ENCODE measurements at places on chromosomes 2 and 18.
A peak's percentile ranks its signal among the peaks of the same experiment; 100 is the strongest.

DNA sequence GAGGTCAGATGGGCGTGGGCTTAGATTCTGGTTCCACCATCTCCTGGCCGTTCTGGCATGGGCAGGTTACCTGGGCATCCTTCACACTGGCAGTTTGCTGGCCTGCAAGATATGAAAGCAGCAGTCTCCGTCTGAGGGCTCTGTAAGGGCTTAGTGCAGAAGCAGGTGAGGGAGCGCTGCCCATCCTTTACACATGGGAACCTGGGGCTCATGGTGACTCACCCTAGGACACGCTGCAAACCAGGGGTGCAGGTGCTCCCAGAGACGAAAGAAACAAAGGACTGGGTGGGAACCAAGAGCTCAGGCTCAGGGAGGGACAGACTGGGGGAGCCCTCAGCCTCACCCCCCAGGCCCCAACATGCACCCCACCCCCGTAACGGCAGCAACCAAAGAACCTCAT lies 10.7 kb upstream of the ID2 start:
- no peak for DNase-seq

- no peak for DNase-seq
Observed at GRCh38 chr2:235064976-235065375, 113.2 kb downstream of the SH3BP4 start.

- DNase-seq = no peak
Observed at GRCh38 chr18:12092398-12093229, 1.0 kb upstream of the ANKRD62 start.

- no peak for DNase-seq
Observed at GRCh38 chr18:37783771-37784170, 218.2 kb upstream of the CELF4 start.

GRCh38 chr18:56615738-56616520 lies 22.5 kb downstream of the TXNL1 start:
- no peak for DNase-seq

DNA sequence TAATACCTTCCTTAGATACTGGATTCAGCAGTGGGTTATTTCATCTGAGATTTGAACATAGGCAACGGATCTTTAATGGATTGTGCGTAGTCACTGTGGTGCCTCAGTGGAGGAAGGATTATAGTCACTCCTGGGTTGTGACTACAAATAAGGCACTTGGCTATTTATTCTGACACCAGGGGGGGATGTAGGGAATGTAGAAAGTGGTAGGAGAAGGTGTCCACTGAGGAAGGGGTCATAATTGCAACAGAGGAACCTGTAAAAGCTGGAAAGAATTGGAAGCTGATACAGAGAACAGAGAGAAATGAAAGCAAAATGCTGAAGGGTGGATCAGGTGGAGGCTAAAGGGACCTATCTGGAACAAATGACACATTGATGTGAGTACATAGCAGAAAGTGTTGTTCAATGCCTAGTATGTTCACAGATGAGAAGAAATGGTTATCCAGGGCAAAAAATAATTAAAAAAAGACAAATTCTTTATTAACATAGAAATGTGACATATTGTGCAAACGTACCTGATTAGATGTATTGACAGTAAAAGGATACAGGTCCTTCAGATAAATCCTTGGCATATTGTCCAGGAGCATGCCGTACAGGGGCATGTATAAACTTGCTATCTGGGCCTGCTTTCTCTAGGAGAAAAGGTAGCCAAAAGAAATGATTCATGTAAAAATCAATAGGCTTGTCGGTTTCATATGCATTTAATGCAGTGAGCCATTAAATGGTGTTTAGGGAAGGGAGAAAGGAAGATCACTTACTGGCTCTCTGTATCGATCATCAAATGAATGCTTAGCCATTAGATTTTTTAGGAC lies 91.2 kb upstream of the CCDC195 start:
- no peak for DNase-seq

DNA sequence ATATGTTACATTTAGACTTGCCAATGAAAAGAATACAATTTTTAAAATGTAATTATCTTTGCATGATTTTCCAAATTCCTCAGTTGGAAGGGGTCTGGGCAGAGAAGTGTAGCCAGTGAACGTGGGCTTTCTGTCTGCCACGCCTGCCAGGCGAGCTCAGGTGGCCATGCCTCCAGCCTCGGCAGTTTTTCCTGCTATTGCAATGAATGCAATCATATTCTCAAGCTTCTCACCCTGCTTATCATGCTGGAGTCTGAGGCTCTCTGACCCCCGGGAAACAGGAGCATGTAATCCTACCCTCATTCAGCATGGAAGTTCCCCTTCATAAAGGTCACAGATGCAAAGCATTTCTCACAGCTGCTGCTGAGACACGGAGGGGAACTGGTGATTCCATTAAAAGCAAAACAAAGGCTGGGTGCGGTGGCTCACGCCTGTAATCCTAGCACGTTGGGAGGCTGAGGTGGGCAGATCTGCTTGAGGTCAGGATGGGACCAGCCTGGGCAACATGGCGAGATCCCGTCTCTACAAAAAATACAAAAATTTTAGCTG lies 154.8 kb downstream of the MBP start:
- DNase-seq = no peak

DNA sequence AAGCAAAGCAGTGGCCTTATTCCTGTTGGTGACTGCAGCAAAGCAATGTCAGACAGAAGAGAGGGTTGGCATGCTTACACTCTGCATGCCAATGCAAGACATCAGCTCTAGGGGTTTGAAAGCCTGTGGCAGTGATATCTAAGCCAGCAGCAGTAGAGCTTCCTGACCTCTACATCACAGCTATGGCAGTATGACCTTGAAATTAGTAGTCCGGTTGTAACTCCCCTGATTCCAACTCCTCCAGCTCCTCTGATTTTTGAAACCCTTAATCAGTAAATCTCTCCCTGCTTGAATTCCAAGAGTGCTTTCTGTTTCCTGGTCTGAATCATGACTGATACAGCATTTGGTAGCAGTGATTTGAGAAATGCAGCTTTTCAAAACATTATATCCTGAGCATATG lies 60.0 kb upstream of the LRP1B start:
- DNase-seq = no peak

- DNase-seq = peak; percentile 38
Observed at GRCh38 chr2:96485350-96485749, 19.8 kb downstream of the NEURL3 start.

DNA sequence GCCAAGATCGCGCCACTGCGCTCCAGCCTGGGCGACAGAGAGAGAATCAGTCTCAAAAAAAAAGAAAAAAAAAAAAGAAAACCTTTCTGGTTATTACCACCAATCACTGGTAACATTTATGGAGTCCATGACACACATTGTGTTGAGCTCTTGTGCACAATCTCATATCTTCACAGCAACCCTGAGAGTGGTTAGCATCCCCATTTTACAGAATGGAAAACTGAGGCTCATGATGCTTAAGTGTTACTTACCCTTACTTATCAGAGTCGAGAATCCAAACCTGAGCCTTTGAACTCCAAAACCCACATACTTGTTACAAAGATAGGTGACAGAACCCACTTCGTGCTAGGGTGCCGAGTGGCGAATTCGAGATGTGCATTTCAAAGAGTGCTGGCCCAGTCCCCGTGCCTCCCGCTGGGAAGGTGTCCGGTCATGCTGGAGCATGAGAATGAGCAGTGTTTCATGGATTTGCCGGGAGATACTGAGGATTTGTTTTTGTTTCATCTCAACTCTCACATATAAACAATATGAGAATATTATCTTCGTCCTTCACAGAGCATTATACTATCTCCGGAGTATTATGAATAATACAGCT lies 50.9 kb downstream of the CYP27C1 start:
- DNase-seq = no peak

DNA sequence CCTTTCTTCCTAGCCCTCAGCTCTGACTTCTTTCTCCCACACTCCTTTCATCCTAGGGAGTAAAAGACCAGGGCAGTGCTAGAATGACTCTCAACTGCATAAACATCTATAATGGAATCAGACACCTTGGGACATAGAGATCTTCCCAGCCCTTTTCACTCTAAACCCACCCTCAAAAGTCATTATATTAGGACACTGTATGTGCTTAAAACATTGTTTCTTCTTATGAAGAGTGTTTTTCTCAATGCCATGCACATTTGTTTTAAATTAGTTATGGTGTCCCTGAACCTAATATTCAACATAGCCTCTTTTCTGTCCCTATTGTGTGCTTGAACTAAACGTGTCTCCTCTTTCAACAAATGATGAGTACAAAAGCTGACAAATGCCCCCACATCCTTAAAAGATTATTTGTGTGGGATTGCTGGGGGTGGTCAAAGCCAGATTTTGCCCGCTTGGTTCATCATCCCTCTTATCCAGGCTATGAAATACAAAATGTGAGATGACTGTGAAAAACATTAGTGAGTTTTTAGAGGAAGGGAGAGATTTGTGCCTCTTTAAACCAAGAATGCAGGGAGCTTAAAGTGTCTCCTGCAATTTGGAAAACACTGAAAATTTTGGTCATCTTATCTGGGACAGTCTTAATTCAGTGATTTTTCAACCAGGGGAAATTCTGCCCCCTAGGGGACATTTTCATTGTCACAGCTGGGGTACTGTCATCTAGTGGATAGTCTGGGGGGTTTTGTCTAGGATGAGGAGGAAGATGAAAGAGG lies 29.0 kb downstream of the SERPINB5 start:
- peak; percentile 9 for DNase-seq

DNA sequence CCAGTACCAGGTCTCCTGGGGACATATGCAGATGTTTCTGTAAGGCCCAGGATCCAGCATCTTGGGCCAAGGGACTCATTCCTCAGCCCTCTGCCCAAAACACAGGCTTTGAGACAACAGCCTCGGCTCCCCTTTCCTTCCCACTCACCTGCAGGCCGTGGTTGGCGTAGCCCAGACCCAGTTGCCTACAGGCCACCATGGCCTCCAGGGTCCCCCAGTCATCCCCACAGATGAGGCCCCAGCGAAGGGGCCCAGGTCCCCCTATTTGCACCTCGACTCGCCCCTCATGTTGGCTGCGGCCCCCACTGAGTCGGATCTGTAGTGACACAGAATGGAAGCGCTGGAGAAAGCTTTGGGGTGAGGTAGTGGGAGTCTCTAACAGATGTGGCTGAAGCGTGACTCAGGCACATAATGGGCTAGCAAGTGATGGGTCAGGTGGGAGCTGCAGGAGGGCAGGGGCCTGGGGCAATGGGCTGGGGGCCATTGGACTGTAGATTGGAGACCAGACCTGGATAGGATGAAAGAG lies 5.8 kb downstream of the HTRA2 start:
- no peak for DNase-seq

DNA sequence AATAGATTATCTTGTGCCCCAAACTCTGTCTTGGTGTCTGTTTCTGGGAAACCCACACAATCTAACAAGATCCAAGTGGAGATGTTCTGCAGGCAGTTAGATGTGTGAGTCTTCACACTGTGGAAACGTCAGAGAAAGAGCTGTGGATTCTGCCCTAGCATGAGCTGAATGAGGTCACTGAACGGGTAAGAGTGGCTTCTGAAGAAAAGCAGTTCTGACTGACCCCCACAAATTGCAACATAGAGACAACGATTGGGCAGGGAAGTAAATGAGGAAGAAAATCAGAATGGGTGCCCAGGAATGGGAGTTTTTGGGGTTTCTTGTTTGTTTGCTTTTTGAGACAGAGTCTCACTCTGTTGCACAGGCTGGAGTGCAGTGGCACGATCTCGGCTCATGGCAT lies 12.9 kb upstream of the RPL37A start:
- DNase-seq = no peak

DNA sequence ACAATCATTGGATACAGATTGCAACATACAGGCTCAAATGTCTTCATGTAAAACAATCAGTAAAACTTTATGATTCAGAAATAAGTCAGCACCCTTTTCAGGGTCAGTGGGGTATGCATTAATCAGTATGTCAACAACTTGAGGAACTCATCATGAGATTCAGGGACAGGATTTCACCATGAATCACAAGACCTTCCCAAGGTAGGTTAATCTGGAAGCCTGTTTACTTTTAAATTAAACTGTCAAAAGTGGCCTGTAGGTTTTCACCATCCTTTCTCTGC lies 104.8 kb downstream of the SP100 start:
- DNase-seq = no peak

- DNase-seq = no peak
Observed at GRCh38 chr2:161204846-161205245, 44.6 kb downstream of the TANK start.

GRCh38 chr2:105502625-105503334 lies 103.9 kb upstream of the FHL2 start:
- DNase-seq = no peak

DNA sequence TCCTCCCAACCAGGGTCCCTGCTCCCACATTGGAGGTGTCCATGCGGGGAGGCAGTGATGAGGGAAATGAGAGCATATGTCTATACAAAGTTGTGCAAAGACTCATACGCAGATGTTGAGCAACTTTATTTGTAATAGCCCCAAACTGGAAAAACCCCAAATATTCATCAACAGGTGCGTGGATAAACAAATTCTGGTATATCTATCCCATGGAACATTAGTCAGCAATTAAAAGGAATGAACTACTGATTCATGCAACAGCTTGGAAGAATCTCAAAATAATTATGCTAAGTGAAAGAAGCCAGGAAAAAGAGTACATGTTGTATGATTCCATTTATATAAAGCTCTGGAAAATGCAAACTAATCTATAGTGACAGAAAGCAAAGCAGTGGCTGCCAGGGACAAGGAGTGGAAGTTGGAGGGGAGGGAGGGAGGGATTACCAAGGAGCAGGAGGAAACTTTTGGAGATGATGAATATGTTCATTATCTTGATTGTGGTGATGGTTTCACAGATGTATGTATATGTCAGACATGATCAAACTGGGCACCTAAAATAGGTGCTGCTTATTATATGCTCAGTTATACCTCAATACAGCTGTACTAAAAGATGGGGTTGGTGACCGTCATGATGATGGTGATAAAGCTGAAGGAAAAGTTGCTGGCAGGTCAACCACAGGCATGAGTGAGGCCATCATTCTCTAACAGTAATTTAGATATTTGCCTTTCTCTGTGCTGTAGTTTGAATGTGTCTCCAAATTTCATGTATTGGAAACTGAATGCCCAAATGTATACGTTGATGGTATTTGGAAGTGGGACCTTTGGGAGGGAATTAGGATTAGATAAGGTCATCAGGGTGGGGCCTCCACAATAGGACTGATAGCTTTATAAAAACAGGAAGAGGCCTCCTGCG lies 270.9 kb downstream of the CYP26B1 start:
- DNase-seq = no peak

GRCh38 chr2:174606336-174606735 lies 8.7 kb upstream of the WIPF1 start:
- peak; percentile 13 for DNase-seq

GRCh38 chr2:106232638-106233349 lies 38.7 kb upstream of the UXS1 start:
- no peak for DNase-seq

DNA sequence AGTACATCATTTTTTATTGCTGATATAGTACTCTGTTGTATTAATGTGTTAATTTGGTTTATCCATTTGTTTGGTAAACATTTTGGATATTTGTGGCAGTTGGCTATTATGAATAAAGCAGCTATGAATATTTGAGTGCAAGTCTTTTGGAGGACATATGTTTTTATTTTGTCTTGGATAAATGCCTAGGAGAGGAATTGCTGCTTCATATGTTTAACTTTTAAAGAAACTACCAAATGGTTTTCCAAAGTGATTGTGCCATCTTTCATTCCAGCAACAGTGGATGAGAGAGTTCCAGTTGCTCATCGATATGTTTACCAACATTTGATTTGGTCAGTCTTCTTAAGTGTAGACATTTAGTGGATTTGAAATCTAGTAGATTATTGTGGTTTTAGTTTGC lies 51.8 kb downstream of the MERTK start:
- no peak for DNase-seq

All from H54 (cell line).